ENCODE measurements at places on chromosomes 7 and 10.
A peak's percentile ranks its signal among the peaks of the same experiment; 100 is the strongest.

- H3K4me3 ChIP-seq, result no peak overlapping the region
- H3K4me1 ChIP-seq, result peaks cover 11% of the 10 kb centered on the region
- DNase-seq, result no peak
- no peak overlapping the region for H3K27ac ChIP-seq
Observed at GRCh38 chr7:20199015-20199737, 18.0 kb downstream of the MACC1 start.

DNA sequence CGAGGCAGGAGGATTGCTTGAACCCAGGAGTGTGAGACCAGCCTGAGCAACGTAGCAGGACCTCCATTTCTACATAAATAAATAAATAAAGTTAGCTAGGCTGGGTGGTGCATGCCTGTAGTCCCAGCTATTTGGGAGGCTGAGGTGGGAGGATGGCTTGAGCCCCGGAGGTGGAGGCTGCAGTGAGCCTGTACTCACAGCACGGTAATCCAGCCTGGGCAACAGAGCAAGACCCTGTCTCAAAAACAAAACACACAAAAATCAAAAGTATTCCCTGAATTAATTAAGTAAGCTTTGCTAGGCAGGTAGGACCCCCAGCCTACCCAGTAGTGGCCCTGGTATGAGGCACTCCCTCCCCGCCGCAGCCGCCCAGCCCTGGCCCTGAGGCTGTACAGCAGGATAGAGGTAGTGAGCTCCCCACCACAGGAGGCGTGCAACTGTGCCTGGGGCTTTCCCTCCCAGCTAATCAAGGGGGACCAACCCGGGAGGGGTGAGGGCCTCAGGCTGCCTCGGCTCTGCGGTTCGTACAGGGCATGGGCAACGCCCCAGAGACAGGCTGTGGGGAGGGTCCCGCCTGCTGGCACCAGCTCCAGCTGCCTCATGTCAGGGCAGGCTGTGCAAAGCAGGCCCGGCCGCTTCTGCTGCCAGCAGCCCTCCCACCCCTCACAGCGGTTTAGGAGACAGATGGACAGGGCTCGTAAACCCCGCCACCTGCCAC, 1.0 kb upstream of the CYP2W1 start:
- no peaks in the 10 kb centered on the region for H3K27me3 ChIP-seq
- peak overlapping the region; percentile 80 for H3K27ac ChIP-seq
- peaks cover 14% of the 10 kb centered on the region for H3K36me3 ChIP-seq
- DNase-seq, result no peak

DNA sequence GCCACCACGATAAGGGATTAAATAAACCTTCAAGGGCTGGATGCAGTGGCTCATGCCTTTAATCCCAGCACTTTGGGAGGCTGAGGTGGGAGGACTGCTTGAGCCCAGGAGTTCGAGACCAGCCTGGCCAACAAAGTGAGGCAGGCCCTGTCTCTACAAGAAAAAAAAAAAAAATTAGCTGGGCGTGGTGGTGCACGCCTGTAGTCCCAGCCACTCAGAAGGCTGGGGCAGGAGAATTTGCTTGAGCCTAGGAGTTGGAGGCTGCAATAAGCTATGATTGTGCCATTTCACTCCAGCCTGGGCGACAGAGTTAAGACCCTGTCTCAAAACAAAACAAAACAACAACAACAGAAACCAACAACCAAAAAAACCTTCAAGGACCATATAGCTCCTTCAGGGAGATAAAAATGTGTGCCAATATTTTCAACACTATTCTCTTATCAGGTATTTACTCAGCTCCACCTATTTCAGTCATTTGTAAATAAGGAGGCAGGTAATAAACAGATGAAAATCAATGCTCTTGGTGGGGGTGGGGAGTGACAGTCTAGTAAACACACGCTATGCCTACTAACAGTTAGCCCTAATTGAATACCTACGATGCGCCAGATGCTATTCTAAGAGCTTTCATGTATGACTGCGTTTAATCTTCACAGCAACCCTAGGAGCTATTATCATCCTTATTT, 13.2 kb downstream of the BAIAP2L1 start:
- no peaks in the 10 kb centered on the region for H3K27me3 ChIP-seq
- H3K4me1 ChIP-seq, result peaks cover 22% of the 10 kb centered on the region
- no peak overlapping the region for H3K4me3 ChIP-seq
- H3K27ac ChIP-seq, result no peak overlapping the region
- no peaks in the 10 kb centered on the region for H3K36me3 ChIP-seq
- DNase-seq, result no peak

DNA sequence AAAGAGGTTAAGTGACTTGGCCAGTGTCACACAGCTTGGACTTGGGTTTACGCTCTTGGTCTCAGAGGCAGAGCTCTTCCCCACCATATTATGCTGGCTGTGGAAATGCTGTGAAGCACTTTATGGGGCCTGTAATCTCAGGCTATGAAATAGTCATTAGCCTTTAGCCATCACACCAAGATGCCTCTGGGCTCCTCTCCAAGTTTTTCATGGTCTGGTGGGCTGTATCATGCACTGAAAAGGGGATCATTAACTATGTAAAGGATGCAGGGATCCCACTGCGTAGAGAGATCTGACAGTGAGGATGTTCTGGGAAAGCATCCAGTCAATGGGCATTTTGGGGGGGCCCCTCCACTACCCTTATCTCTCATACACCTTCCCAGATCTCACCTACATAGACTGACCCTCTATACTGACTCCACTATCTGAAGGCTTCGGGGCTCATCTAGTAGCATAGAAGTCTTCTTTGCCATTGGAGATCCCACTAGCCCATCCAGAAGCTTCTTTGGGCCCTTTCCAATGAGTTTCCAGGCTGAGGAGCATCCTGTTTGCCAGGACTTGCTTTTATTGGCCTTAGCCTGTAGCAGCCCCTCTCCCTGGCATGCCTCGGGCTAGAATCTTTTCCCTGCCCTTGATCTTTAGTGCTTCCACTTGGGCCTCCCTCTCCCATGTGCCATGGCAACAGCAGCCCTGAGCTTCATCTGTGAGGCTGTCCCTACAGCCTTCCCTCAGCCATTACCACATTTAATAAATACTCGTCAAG, 19.6 kb downstream of the FRMPD2 start:
- H3K36me3 ChIP-seq, result no peaks in the 10 kb centered on the region
- no peak overlapping the region for H3K27ac ChIP-seq
- no peak for DNase-seq
- no peaks in the 10 kb centered on the region for H3K27me3 ChIP-seq
- peaks cover 16% of the 10 kb centered on the region for H3K4me1 ChIP-seq

GRCh38 chr10:64096941-64097340, 575.7 kb downstream of the REEP3 start:
- H3K27me3 ChIP-seq, result no peaks in the 10 kb centered on the region
- no peak for DNase-seq
- H3K36me3 ChIP-seq, result no peaks in the 10 kb centered on the region
- no peak overlapping the region for H3K4me3 ChIP-seq
- no peak overlapping the region for H3K27ac ChIP-seq
- no peaks in the 10 kb centered on the region for H3K4me1 ChIP-seq
